Occipital lobe (tissue), 3 donors: ENCODE measurements at places on chromosomes 16 and 17. TPM values are rescaled to one million over a fixed set of nuclear protein-coding genes. Genes with fewer than 3 reads are reported as not detected.

Gene CDH3
- total RNA-seq, result 7.5 TPM

Gene KIF18B
- 0.16 TPM for total RNA-seq

Gene FOXN1
- total RNA-seq, result not detected

Gene TMEM92
- total RNA-seq, result not detected

Gene ABCC3
- 0.16 TPM for total RNA-seq

Gene NHLRC4
- 0.31 TPM for total RNA-seq

Gene CRHR1
- 6.6 TPM for total RNA-seq

Gene DPEP3
- not detected for total RNA-seq

Gene ZNF785
- 16.1 TPM for total RNA-seq

Gene RNF157
- 17.5 TPM for total RNA-seq

Gene ALOXE3
- total RNA-seq, result 0.47 TPM

Gene GCGR
- not detected for total RNA-seq

Gene KRT17
- total RNA-seq, result 0.31 TPM

Gene MYH1
- total RNA-seq, result not detected

Gene SCGB1C2
- not detected for total RNA-seq

Gene FOXL1
- total RNA-seq, result 0.47 TPM

Gene CLEC3A
- total RNA-seq, result not detected

Gene HASPIN
- total RNA-seq, result 0.62 TPM

Gene CTF1
- not detected for total RNA-seq

Gene PRSS8
- total RNA-seq, result not detected

Gene MLKL
- 0.47 TPM for total RNA-seq

Gene MT4
- total RNA-seq, result not detected

Gene RAD51D
- 8.6 TPM for total RNA-seq

Gene KRT9
- not detected for total RNA-seq

Gene LPCAT2
- total RNA-seq, result 3.1 TPM

Gene TP53TG3
- not detected for total RNA-seq

Gene GPR142
- not detected for total RNA-seq

Gene HOXB7
- not detected for total RNA-seq

Gene SLC12A3
- not detected for total RNA-seq

Gene DOC2A
- total RNA-seq, result 10.5 TPM

Gene FAM83G
- 0.16 TPM for total RNA-seq

Gene C17orf100
- 2.3 TPM for total RNA-seq

Gene PGS1
- total RNA-seq, result 39.0 TPM

Gene AIPL1
- not detected for total RNA-seq
